Stimulated activated CD4-positive, alpha-beta T cell treated with anti-CD3 and anti-CD28 coated beads, Interleukin-2, amount 100 ng/mL, for 48 hours (primary cell): ENCODE measurements at places on chromosomes 2 and 18.

DNA sequence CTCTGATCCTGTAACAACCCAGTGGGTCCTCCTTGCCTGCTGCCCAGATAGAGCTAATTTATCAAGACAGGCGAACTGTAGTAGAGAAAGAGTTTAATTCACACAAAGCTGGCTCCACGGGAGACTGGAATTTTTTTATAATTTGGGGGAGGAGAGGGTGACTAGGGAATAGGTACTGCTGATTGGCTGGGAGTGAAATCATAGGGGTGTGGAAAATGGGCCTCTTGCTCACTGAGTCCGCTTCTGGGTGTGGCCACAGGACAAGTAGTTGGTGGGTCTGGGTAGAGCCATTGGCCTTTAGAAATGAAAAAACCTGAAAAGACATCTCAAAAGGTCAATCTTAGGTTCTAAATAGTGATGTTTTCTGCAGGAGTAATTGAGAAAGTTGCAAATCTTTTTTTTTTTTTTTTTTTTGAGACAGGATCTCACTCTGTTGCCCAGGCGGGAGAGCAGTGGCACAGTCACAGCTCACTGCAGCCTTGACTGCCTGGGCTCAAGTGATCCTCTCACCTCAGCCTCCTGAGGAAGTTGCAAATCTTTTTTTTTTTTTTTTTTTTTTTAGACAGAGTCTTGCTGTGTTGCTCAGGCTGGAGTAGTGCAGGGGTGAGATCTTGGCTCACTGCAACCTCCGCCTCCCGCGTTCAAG lies 14.4 kb upstream of the UGGT1 start:
- DNase-seq, result no peak

GRCh38 chr2:39584283-39584965 lies 81.3 kb upstream of the TMEM178A start:
- no peak for DNase-seq

- no peak for DNase-seq
Observed at GRCh38 chr2:168804214-168804613, 1.8 kb downstream of the NOSTRIN start.

DNA sequence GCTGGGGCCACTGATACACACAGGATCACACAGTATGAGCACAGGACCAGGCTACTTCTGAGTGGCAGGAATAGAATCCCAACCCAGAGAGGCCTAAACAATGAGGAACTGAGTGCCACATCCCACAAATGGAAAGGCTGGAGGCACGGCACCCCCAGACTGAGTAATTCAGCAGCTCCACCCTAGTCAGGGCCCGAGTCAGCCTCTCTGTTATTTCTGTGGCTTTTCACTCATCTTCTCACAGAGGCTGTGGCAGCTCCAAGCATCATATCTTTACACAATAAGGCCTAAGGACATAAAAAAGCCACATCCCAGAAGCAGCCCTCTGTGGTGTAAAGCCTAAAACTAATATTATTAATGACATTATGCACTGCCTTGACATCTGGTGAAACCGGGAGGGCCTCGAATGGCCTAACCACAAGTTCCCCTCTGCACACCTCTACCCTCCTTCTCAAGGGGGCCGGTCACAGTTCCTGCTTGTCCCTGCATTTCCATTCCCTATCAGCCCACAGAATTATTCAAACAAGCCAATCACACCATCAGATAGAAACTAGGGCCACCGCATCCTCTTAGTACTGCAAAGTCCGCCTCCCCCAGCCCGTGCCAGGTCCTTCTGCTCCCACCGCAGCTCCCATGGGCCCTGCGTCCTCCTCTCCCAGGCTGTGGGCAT lies 12.5 kb upstream of the MAL start:
- no peak for DNase-seq

GRCh38 chr18:49250816-49251388 lies 209.5 kb downstream of the DYM start:
- DNase-seq, result no peak

- no peak for DNase-seq
Observed at GRCh38 chr2:45134726-45135125, 125.5 kb upstream of the SIX2 start.

DNA sequence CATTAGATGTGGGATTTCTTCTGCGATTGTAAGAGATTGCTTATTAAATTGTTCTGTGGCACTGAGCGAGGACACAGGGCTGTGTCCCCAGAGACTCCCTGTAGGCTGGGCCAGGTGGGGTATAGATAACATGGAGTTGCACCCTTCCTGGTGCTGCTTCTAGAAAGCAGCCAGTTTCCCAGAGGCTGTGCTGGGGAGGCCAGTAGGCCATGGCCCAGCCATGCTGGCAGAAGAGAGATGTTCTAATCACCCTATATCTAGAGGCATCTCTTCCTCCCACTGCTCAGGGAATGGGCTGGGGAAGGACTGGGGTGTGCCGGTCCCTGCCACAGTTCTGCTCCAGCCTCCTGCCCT lies 66.9 kb downstream of the HS1BP3 start:
- DNase-seq, result no peak
